ENCODE measurements at places on chromosomes 7 and 10. TPM values are rescaled to one million over a fixed set of nuclear protein-coding genes. Genes with fewer than 3 reads are reported as not detected.

DNA sequence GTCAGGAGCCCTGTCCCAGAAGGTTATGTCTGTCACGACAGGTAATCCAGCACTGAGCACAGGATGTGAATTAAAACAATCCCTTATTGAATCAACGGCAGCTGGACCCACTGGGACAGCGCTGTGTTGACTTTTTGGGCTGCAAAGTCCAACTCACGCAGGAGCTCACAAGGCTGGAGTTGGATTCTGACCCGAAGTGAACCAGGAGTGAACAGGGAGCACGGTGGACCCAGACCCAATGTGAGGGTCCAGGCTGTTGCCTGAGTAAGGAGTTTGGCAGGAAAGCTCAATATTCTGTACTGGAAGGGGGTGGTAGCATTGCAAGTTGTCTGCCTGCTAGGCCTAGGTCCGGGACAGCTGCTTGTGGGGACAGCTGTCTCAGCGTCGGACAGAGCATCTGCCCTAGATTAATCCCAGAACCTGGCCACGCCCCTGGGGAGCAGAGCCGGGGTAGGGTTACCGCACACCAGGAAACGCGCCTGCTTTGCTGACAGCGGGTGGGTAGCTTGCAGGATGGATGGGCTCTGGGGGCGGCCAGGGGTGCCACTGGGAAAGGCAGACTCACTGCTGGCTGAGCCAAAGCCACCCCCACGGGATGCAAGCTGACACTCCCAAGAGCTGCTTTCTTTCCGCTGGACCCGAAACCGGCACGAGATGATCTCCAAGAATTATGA lies 24.0 kb downstream of the COL26A1 start:
- H3K36me3 ChIP-seq = peaks cover 4% of the 10 kb centered on the region
- H3K4me3 ChIP-seq = peak overlapping the region; percentile 58
- H3K4me1 ChIP-seq = peaks cover 58% of the 10 kb centered on the region
- peak; percentile 89 for DNase-seq
- H3K27me3 ChIP-seq = no peaks in the 10 kb centered on the region

The PLAU gene
- total RNA-seq = 112 TPM

GRCh38 chr10:96661632-96662031 lies 58.7 kb downstream of the PIK3AP1 start:
- no peak overlapping the region for H3K4me3 ChIP-seq
- H3K36me3 ChIP-seq = no peaks in the 10 kb centered on the region
- H3K27me3 ChIP-seq = peaks cover 9% of the 10 kb centered on the region
- DNase-seq = no peak

DNA sequence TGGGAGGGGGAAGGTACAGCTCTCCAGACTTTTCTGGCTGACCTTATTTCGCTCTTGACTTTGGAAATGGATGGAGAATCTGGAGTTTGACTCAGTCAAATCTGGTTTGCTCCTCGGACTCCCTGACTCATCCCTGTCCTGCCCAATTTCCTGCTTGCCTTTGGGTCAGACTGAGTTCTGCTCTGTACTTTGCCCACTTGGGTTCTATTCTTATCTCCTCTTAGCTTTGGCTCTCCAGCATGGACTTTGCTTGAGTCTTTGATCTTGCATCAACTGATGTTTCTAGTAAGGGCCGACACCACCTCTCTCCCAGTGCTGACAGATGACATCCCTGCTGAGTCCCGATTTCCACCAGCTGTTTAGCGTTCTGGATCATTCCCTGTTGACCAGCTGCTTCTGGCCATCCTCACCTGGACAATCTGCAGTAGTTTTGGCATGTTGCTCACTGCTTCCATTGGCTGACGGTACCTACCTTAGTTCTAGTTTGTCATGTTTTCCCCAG lies 335.3 kb downstream of the SUGCT start:
- no peaks in the 10 kb centered on the region for H3K36me3 ChIP-seq
- peaks cover 48% of the 10 kb centered on the region for H3K4me1 ChIP-seq
- H3K27ac ChIP-seq = peak overlapping the region; percentile 95
- no peaks in the 10 kb centered on the region for H3K27me3 ChIP-seq

GRCh38 chr10:131972474-131973071 lies 9.2 kb downstream of the BNIP3 start:
- peaks cover 22% of the 10 kb centered on the region for H3K4me1 ChIP-seq
- H3K4me3 ChIP-seq = peak overlapping the region; percentile 8
- peak overlapping the region; percentile 48 for H3K27ac ChIP-seq
- no peaks in the 10 kb centered on the region for H3K27me3 ChIP-seq
- no peak for DNase-seq

DNA sequence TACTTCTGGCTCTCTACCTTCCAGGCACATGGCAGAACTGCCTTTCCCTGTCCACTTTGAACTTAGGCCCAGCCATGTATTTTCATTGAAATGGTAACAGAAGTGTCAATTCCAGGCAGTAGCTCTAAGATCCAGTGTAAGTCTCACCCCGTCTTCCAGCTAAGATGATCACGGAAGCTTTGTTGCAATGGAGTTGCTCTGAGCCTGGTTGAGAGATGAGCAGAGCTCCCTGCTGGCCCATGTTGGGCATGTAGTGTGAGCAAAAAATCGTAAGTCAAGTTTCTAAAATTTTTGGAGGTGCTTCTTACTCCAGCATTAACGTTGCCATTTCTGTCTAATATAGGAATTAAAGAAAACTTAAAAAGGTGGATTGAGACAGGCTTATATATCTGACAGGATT lies 274.4 kb downstream of the IPMK start:
- no peak for DNase-seq
- H3K27ac ChIP-seq = no peak overlapping the region
- peaks cover 12% of the 10 kb centered on the region for H3K27me3 ChIP-seq
- peaks cover 7% of the 10 kb centered on the region for H3K4me1 ChIP-seq
- no peaks in the 10 kb centered on the region for H3K36me3 ChIP-seq
- no peak overlapping the region for H3K4me3 ChIP-seq

The GDF2 gene
- not detected for total RNA-seq

- no peak overlapping the region for H3K4me3 ChIP-seq
- H3K27me3 ChIP-seq = no peaks in the 10 kb centered on the region
- H3K4me1 ChIP-seq = peaks cover 8% of the 10 kb centered on the region
- no peak overlapping the region for H3K27ac ChIP-seq
- DNase-seq = no peak
These were observed 33.2 kb downstream of the TACR2 start for GRCh38 chr10:69383558-69383957.
